ENCODE measurements at places on chromosomes 3 and 15. TPM values are rescaled to one million over a fixed set of nuclear protein-coding genes. Genes with fewer than 3 reads are reported as not detected.

SLC28A2 gene
- total RNA-seq, result not detected

LSG1 gene
- total RNA-seq, result 36.9 TPM

GOLGA6L10 gene
- total RNA-seq, result 0.05 TPM

TIMMDC1 gene
- 58.6 TPM for total RNA-seq

CYP1A1 gene
- total RNA-seq, result 30.3 TPM

MGA gene
- 13.0 TPM for total RNA-seq

RBPMS2 gene
- total RNA-seq, result 0.05 TPM

SST gene
- total RNA-seq, result not detected

AHSG gene
- total RNA-seq, result not detected

FANCD2OS gene
- not detected for total RNA-seq

TYRO3 gene
- 5.4 TPM for total RNA-seq

SYNM gene
- 13.5 TPM for total RNA-seq

BCL2A1 gene
- 0.13 TPM for total RNA-seq

PRTG gene
- 8.5 TPM for total RNA-seq

FOXL2 gene
- total RNA-seq, result not detected

GOLGA8F gene
- total RNA-seq, result not detected

EPHB3 gene
- total RNA-seq, result not detected

MYD88 gene
- 45.5 TPM for total RNA-seq

NT5DC2 gene
- total RNA-seq, result 44.6 TPM

PGBD4 gene
- 0.98 TPM for total RNA-seq

CRELD1 gene
- total RNA-seq, result 29.6 TPM

SPATA12 gene
- 0.13 TPM for total RNA-seq

DAPK2 gene
- total RNA-seq, result 4.0 TPM

CFAP20DC gene
- 3.3 TPM for total RNA-seq

COX17 gene
- total RNA-seq, result 30.4 TPM

STRA6 gene
- 0.10 TPM for total RNA-seq

UBAP1L gene
- 0.20 TPM for total RNA-seq
